Amniotic epithelial cell (primary cell): ENCODE measurements at places on chromosomes 13 and 19.

- DNase-seq, result peak; percentile 77
Observed at GRCh38 chr19:45995715-45996385, 583 bp downstream of the CCDC61 start.

GRCh38 chr13:106468207-106468606, 67.3 kb downstream of the EFNB2 start:
- DNase-seq, result no peak

DNA sequence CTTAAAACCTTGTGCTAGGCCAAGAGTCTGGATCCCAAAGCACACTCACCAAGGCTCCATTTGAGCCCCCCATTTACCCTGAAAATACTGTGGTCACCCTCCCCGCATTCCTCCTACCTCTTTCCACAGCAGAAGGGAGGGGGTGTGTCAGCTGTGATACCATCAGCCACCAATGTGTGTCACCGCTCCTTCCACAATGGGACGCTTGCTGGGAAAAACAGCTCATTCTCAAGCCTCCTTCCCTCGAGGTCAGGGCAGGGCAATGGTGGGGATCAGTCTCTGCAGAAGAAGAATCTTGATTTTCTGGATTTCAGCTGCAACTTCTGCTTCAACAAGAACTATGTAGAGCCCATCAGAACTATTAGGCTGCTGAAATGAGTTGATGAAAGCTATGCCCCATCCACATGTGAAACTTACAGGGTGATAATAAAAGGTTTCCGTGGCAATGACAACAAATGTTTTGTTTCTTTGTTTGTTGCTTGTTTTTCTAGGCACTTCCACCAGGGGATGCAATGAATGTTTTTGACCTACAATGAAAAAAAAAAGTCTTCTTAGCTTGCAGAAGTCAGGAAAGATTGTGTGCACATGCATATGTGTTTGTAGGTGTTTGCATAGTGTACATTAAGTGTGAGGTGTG, 26.4 kb upstream of the ZNF507 start:
- DNase-seq, result no peak

DNA sequence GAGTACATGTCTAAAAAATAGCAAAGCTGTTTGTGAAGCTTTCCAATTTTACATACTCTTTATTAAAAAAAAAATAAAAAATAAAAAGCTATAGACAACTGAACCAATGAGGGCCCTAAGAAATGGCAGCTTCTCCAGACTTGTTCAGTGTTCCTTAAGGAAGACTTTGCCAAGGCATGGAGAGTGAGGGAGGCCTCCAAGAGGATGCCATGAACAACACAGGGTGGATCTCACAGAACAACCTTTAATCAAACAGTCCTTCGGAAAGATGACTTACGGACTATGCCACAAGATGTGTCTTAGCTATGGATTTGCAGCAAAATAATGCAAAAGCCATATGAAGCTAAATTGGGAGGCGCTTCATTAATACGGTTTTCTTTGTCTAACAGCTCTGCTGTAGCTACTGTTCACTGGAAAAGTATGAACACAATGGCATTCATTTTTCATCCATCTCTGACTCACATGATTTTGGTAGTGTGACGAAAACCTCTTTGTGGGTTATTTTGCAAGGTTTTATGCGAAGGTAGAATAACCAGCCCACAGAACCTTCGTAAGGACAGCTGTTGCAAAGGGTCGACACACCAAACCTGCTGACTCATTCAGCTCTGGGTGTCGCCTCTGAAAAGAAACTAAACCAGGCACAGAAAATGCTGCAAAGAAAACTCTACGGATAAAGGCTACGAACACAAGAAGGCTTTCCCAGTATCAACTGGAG, 27.7 kb downstream of the EFNB2 start:
- peak; percentile 98 for DNase-seq

- peak; percentile 58 for DNase-seq
Observed at GRCh38 chr19:1064661-1065605, 2.0 kb upstream of the ARHGAP45 start.

DNA sequence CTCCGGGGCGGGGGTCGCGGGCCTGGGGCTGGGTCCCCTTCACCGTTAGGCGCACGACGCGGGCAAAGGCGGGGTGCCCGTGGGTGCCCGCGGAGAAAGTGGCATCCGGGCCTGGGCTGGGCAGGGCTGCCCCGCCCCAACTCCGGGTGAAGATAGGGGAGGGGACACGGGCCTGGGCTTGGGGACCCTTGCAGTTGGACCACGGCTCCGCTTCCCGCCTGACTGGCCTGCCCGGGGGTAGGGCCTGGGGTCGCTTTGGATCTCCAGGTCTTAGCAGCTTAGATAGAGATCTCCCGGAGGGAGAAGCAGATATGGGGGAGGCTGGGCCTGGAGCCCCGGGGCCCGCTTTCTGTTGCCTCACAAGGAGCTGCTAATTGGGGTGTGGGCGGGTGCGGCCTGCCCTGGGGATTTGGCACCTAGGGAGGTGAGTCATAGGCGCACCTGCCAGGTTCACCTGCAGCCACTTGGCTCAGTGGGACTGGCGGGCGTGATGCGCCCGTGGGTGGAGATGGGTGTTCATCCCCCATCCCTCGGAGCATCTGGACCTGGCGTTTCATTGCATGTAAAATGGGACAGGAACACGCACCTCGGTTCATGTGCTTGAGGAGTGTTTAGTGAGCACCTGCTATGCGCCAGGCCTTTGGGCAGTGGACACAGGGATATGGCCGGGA, 585 bp downstream of the MAP1S start:
- no peak for DNase-seq

DNA sequence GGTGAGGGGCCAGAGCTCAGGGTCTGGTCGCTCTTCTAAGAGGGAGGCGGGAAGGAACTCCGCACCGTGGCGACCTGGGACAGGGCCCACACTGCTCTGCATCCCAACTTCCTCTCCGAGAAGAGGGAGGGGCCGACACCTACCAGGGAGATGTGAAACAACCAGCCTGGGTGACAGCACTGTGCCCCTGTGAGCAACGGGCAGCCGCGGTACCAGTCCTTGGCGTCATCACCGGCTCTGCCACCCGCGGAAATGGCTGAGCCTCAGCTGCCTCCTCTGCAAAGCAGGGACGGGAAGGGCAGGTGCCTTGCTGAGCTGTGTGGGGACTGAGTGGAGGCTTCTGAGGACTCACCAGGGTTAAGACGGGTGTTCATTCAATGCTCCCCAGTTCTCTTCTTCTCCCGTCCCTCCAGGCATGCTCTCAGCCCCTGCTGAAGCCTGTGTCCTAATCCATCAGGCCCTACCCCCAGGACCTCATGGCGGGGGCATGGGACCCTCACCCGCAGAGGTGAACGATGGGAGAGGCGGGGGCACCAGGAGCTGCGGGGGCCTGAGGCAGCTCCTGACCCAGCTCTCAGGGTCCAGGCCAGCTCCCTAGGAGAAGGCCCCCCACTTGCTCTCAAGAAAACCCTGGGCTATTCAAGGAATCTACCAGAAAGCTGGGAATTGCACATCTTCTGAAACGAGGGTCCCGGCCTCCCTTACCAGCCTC, 9.3 kb downstream of the ZNF787 start:
- no peak for DNase-seq

GRCh38 chr19:9075064-9075949, 11.6 kb upstream of the OR1M1 start:
- DNase-seq, result peak; percentile 89

DNA sequence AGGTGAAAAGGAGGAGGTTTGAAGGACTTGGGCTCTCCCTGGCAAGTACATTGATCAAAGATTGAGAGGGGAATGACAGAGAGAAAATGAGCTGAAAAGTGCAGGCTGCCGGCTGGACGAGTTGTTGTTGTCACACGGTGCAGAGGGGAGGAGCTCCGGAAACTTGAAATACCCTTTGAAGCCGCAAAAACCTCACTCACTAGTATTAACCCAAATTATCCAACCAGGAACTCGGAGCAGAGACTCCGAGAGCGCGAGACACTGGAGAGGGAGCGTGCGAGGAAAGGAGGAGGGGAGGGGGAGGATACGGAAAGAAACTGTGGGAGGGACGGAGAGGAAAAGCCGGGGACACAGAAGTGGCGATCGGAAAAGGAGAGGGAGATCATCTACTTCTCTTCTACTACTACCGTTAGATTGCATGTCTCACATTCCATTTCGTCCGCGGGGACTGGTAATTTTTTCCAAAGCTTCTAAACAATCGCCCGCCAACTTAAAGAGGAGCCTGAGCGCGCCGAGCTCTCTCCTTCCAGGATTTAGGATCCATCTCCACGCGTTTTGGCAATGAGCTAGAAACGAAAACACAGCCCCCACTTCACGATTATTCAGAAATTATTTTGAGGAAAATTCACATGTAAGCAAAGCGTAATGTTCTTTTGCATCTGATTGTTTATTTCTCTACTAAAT, at the start of gene DACH1:
Gene DACH1, minus strand, starts transcription at position 74 of the 684 bp plus-strand sequence.
- DNase-seq, result peak; percentile 64

DNA sequence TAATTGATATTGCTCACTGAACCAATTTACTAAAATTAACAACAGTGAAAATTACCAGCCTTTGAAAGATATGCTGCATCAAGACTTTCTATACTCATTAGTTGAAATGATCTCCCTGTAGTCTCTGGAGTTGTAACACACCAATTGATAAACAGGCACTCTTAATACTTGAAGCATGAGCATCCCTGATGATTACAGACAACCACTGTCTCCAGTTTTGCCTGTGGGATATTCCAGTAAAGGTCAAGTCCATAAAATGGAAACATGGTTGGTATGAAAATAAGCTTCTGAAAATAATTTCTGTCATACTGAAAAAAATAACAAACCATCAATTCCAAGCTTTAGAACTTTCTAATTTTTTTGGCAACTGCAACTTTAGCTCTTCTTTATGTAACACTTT, 405.8 kb downstream of the SPRY2 start:
- no peak for DNase-seq

GRCh38 chr13:28246891-28247290, 108.5 kb downstream of the PAN3 start:
- no peak for DNase-seq

DNA sequence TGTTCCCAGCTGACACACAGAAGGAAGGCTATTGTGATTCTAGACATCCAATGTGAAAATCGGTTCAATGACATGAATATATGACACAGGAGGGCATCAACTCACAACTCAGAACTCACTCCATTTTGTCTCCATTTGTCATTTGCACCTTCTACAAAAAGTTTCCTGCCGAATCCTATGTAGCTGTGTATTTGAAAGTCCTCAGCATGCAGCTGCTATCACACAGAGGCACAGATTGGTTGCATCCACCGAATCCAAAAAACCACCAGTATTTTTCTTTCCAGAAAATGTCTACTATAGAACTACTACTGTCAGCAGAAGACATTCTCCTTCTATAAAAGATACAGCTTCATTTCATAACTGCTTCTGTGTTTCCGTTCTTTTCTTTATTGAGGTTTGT, 13.3 kb downstream of the PCDH9 start:
- no peak for DNase-seq

GRCh38 chr19:15702534-15702930, 25.3 kb upstream of the OR10H2 start:
- peak; percentile 0 for DNase-seq

GRCh38 chr13:23450340-23451046, 17.0 kb upstream of the SACS start:
- no peak for DNase-seq

- no peak for DNase-seq
Observed at GRCh38 chr19:39845584-39845932, 621 bp downstream of the FBL start.

GRCh38 chr19:41771410-41771809, 16.1 kb downstream of the CEACAM6 start:
- no peak for DNase-seq

DNA sequence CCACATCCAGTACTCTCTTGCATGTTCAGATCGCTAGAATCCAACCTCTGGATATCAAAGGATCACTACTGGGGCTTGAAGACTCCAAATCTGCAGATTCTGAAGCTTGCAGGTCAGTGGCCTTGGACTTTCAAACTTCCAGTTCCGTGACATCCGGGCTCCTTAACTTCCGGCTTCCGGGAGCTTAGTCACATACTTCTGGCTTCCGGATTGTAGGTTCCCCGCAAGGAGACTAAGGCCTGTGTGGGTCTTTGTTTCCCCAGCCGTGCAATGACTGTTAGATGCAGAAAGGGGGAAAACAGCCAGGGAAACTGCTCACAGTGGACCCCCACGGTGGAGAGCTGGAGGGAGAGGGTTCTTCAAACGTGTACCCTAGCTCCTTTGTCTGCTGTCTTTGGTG, 41.4 kb downstream of the ZNF333 start:
- no peak for DNase-seq

- DNase-seq, result no peak
Observed at GRCh38 chr13:31385540-31385939, 185.8 kb downstream of the B3GLCT start.

- no peak for DNase-seq
Observed at GRCh38 chr19:29342721-29343120, 129.8 kb upstream of the UQCRFS1 start.

DNA sequence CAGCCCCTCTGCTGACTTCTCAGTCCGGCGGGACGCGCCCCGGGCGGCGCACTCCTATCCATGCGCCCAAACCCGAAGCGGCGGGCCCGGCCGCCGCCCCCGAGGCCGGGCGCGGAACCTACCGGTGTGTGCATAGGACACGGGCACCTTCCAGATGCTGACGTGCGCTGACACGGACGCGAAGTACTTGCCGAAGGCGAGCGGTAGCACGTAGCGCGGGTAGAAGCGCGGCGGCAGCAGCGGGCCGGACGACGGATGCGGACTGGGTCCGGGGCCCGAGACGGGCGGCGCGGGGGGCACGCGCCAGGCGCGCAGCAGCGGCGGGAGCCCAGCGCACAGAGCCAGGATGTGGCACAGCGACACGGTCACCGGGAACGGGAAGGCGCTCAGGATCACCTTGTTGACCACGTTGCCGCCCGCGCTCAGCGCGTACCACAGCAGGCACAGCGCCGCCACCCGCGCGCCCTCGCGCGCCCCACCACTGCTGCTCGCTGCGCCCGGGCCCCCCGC, 338 bp downstream of the SLC35E1 start:
- DNase-seq, result no peak

GRCh38 chr19:1159864-1160595, 14.0 kb downstream of the SBNO2 start:
- DNase-seq, result no peak

GRCh38 chr19:40322271-40322610, 26.0 kb downstream of the C19orf47 start:
- DNase-seq, result no peak

- DNase-seq, result no peak
Observed at GRCh38 chr19:44623626-44624025, 10.3 kb downstream of the IGSF23 start.

DNA sequence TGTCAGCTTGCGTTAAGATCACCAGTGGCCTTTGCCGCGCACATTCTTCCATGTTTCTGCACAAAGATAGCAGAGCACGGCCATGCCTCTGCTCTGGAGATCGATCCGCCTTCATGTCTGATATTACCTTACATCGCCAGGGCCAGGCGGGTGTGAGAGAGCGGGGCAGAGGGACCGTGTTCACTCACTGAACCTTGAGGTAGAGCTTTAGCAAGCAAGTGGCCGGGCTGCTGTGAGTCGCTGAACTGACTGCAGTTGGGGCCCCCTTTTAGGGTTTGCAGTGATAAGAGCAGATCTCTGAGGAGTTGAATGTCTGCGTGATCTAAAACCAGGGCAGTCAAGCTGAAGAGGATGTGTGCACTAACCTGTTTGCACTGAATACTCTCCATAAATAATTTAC, 275.4 kb upstream of the OBI1 start:
- DNase-seq, result no peak
